ENCODE measurements at places on chromosomes 13 and 19.

DNA sequence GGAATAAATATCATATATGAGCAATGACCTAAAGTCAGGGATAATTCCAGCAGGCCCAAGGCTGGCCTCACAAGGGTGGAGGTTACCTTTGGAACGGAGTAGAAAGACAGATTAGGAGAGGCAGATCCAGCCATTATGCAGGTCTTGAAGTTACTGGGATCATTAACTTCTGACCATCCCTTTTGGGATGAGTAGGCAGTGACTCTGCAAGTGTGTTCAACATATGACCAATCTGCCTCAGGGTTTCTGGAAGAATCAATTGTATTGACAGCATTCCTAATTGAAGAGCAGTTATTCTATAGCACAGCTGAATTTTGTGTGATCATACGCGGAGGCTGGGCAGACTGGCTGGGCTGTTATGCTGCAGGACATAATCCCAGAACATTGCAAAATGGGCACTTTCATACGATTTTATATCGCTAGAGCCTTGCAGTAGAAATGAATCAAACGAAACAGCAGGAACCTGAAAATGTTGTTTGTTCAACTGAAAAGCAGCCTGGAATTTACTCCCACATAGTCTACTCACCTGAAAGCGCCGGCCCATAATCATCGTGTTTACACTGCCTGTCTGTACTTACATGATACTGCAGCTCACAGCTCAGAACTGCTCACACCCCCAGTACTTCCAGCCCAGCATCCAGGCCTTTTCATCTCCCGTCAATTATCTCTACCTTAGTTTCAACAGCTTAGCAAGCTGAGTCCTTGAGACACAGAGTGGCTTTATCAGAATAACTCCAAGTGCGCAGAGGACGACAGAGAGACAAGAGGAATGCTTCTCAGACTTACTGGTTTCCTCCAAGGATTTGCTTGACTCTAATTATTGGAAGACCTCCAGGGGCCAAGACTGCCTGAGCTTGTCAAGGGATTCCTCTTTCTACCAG, 556.1 kb downstream of the EFNB2 start:
- DNase-seq, result no peak

DNA sequence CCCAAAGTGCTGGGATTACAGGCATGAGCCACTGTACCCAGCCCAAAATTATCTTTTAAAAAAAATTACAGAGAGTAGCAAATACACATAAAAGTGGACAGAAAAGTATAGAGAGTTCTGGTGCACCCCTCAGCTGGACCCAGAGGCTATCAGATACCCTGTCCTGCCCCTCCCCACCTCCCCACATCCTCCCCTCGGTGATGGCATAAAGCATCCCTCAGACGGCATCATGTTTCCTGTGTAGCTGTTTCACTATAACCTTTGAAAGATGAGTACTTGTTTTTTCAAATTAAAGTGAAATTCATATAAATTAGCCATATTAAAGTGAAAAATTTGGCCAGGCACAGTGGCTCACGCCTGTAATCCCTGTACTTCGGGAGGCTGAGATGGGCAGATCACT, 20.1 kb downstream of the SLC27A1 start:
- no peak for DNase-seq

- DNase-seq, result no peak
Observed at GRCh38 chr13:33787051-33787591, 30.8 kb upstream of the RFC3 start.

DNA sequence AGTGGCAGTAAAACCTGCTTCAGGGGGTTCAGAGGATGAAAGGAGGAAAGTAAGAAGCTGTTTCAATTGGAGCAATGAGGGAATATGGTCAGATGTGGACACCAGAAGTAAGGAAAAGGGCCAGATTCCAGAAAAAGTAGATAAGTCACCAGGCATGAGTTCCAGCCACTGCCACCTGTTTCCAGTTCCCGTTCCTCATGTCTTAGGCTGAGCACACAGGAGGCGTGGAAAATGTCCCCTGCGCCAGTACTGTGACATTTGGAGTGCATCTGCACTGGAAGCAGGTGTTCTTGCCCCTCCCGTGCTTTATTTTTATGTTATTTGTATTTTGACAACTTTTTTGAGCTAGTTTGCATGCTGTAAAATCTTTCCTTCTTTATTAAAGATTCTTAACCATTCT, 25.3 kb downstream of the LMO7 start:
- no peak for DNase-seq

DNA sequence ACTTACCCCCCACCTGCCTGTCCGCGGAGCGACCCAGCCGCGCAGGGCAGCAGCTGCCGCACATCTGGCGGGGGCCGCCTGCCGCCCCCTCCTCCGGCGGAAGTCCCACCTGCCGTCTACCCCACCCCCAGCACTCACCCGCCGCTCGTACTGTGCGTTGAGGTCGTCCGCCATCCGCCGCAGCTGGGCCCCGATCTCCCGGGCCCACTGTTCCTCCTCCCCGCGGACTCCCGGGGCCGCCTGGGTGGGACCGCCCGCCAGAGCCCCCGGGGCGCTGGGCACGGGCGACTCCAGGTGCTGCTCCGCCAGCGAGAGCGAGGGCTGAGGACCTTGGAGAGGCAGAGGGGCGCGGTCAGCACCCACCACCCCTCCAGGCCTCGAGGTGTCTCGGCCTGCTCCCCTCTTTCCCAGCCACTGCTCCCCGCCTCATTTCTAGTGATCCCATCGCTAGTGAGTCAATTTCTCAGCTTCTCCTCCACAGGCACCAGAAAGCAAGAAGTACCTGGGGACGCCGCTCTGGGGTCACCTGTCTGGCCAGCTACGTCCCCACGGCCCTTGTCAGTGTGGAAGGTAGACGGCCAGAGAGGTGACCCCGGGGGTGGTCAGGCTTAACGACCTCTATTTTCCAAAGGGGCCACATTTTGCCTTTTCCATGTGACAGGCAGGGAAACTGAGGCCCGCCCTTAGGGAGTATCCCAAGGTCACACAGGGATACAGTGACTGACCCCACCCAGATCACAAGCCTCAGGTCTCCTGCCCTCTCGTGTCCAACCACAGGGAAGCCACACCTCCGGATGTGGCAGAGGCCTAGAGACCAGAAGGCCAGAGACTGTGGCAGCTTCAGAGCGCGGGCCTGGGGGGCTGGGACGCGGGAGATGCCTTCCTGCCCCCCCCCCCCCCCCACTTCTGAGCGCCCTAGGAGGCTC, 4.3 kb downstream of the BBC3 start:
- peak; percentile 45 for DNase-seq

- DNase-seq, result no peak
Observed at GRCh38 chr19:31578326-31578725, 229.1 kb upstream of the TSHZ3 start.

GRCh38 chr13:98658131-98658530, 81.2 kb upstream of the STK24 start:
- DNase-seq, result no peak

DNA sequence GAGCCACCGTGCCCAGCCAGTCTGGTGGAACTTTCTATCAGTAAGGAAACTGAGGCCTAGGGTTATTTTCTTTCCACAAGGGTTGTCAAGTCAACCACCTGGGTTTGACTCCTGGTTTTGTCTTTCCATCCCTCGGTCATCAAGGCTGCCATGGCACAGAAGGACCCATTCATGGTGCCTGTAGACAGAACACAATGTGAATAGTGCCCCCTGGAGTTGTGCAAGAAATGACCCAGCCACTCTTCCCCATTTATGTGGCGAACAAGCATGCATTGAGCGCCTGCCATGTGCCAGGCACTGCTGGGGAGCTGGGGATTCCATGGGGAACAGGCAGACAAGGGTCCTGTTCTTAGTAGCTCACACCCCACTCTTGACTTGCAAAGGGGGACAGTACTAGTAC, 4.1 kb downstream of the SMARCA4 start:
- DNase-seq, result no peak

Measured in SW 1271 (cell line).